ENCODE measurements at places on chromosomes 3 and 15. TPM values are rescaled to one million over a fixed set of nuclear protein-coding genes. Genes with fewer than 3 reads are reported as not detected.

DNA sequence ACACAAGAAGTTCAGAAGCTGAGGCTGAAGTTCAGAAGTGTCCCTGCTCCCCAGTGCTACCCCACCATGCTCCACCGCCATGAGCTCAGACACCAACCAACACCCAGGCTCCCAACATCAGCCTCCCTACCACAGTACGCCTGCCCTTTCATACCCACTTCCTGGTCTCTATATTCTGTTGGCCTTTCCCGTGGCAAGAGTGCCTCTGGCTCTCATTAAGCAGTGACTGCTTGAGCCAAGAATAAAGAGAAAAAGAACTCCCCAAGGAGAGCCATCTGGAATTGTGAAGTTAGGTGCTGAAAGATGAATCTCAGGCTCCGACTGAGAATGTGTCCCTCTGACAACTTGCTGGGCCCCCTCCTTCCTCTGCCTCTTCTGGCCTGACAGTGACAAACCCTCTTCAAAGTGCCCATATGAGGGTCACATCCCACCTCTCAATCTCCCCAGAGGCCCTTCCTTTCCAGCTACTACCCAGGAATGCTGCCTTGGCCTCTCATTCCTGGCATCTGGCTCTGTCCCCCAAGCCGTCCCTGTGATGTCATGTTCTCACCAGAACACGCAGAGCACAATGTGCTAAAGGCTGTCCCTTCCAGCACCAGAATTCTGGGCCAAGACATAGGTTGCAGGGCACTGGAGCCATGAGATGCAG is 306.8 kb downstream of the NTRK3 start:
- H3K27me3 ChIP-seq, result no peaks in the 10 kb centered on the region
- H3K4me1 ChIP-seq, result no peaks in the 10 kb centered on the region
- no peaks in the 10 kb centered on the region for H3K36me3 ChIP-seq

- H3K4me3 ChIP-seq, result peak overlapping the region; percentile 33
- no peaks in the 10 kb centered on the region for H3K27me3 ChIP-seq
- H3K4me1 ChIP-seq, result no peaks in the 10 kb centered on the region
- H3K27ac ChIP-seq, result no peak overlapping the region
These were observed 9.6 kb downstream of the CLEC3B start for GRCh38 chr3:45035441-45036301.

GRCh38 chr3:131081224-131081623 is 54.5 kb downstream of the NEK11 start:
- H3K27me3 ChIP-seq, result no peaks in the 10 kb centered on the region
- no peaks in the 10 kb centered on the region for H3K36me3 ChIP-seq
- DNase-seq, result no peak
- H3K4me3 ChIP-seq, result no peak overlapping the region
- no peaks in the 10 kb centered on the region for H3K4me1 ChIP-seq

Gene PPP1R14D
- total RNA-seq, result not detected

Data from pancreas (tissue), 10 donors.